Bronchial smooth muscle cell (primary cell): ENCODE measurements at places on chromosomes 4 and X. TPM values are rescaled to one million over a fixed set of nuclear protein-coding genes. Genes with fewer than 3 reads are reported as not detected.

STAP1 gene
- total RNA-seq: not detected in 2 replicates

TRIM75 gene
- total RNA-seq: not detected in 2 replicates

MAGIX gene
- 1.5 and 2.7 TPM in 2 replicates for total RNA-seq

MAGEA2 gene
- 0.16 TPM in 1 of 2 replicates, not detected in the other for total RNA-seq

SPACA5 gene
- total RNA-seq: not detected in 2 replicates

PLXNB3 gene
- total RNA-seq: 0.77 and 0.95 TPM in 2 replicates
